ENCODE measurements at places on chromosomes 4 and X.

- peak; percentile 61 for DNase-seq
These were observed 1.8 kb downstream of the ABCD1 start for GRCh38 chrX:153726286-153727122.

- no peak for DNase-seq
These were observed 119.2 kb upstream of the GRID2 start for GRCh38 chr4:92184566-92184965.

DNA sequence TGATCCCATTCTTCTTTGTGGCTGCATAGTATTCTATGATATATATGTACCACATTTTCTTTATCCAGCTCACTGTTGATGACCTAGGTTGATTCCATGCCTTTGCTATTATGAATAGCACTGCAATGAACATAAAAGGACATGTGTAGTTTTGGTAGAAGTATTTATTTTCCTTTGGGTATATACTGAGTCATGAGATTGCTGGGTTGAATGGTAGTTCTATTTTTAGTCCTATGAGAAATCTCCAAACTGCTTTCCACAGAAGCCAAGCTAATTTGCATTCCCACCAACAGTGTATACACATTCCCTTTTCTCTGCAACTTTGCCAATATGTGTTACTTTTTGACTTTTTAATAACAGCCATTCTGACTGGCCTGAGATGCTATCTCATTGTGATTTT is 278.3 kb downstream of the PCDH18 start:
- no peak for DNase-seq

DNA sequence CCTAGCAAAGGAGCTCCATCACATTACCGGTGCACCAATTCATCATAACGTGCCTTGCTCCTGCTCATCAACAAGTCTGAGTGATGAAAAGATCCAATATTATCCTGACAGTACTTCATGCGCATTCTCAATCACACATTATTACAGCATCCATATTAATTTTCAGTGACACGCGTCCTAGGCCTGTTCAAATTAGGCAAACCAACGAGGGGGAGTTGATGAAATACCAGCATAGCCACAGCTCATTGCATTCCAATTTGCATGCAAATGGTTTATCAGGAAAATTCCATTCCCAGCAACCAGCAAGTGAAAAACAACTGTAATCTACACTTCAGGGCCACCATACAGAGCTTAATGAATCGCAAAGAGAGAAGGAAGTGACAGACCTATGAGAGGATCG is 236.9 kb downstream of the DCLK2 start:
- no peak for DNase-seq

- no peak for DNase-seq
These were observed 471.2 kb downstream of the GASK1B start for GRCh38 chr4:157701695-157701994.

DNA sequence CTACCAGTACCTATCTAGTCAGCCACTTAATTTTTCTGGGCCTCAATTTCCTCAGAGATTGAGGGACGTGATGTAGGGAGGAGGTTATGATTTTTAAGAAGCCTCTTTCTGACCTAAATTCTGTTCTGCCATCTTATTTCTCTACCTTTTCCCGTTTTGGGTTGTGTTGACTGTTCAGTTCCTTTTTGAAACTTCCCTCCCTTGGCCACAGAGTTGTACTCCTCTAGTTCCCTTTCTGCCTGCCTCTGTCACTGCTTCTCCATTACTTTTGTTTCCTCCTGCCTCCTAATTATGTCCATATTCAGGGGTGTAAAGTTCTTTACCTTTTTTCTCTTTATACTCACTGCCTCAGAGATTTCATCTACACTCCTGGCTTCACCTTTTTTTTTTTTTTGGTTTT is 25.4 kb downstream of the CLCN5 start:
- DNase-seq, result no peak

DNA sequence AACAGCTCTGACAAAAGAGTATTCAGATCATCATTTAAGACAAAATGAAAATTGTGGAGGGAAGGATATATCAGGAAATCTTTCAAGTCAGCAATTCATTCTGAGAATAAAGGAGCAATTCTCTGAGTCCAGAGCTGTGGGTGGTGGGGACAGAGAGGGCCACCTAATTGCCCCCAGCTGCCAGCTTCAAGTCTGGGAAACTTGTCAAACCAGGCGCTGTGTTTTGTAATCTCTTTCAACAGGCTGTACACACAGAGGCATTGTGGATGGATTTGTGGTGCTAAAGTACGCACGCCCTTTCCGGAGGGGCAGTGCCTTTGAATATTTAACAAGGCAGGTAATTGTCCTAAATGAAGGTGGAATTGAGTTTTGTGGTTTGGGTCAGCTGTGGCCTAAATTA is 591.1 kb upstream of the BOD1L1 start:
- DNase-seq, result no peak

DNA sequence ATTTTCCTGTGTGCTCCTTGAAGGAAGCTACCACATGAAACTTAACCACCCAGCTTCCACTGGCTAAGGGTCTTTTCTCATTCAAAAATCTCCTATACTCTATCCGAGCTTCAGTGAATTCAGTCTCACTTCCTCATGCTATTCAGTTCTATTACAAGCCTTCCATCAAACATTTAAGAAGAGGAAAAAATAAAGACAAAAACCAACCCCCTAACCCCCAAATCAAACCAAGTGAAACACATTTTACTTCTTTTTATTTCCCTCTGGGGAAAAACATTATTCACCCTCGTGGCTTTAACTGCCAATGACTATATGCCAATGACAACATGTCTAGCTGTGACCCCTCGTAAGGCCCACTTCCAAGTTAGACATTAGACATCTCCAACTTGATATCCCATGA is 16.2 kb upstream of the WDR19 start:
- DNase-seq, result no peak

DNA sequence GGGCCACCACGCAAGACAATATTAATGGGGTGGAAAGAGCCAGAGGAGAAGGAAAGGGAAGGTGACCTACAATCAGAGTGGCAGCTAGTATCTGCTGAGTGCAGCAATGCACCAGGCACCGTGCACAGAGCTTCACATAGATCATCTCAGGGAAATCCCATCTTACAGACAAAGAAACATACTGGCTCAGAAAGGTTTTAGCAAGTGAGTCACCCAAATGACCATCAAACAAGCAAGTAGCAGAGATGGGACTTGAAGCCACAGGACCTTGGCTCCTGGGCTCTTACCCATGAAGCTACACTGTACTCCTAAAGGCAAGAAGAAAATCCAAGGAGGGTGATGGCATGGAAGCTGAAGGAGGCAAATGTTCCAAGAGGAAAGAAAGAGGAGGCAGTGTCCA is 6.8 kb downstream of the ANXA5 start:
- no peak for DNase-seq

DNA sequence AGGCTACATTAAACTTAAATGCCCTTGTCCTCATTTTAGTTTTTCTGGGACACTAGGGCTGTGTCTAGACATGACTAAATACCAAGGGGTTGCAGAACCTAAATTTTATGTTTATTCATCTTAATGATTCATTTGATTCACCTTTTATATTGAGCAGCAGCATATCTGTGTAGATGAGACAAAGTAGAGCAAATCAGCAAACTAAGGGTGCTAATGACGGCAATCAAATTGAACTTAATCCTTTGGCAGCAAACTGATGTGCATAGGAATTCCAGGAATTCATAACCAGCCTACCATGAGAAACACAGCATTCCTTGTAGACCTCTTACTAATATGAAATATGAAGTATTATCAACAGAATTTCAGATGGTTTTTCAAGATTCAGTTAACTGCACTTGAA is 25.1 kb downstream of the EPHA5 start:
- DNase-seq, result no peak

DNA sequence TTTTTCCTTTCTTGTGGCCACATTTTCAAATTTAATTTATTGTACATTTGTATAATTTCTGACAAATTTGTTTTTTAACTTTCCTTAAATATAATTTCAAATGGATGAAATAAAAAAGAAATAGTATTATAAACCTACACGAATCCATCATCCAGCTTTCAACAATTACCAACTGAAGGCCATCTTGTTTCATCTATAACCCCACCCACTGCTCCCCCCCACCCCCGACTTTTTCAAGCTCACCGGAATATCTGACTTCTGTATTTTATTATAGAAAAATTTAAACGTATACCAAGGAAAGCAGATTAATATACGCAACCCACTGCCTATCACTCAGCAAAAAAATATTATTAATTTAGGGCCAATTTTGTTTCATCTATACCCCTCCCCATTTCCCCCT is 1.1 kb downstream of the MORF4L2 start:
- DNase-seq, result no peak

GRCh38 chr4:117334451-117335188 is 249.2 kb upstream of the TRAM1L1 start:
- DNase-seq, result no peak

DNA sequence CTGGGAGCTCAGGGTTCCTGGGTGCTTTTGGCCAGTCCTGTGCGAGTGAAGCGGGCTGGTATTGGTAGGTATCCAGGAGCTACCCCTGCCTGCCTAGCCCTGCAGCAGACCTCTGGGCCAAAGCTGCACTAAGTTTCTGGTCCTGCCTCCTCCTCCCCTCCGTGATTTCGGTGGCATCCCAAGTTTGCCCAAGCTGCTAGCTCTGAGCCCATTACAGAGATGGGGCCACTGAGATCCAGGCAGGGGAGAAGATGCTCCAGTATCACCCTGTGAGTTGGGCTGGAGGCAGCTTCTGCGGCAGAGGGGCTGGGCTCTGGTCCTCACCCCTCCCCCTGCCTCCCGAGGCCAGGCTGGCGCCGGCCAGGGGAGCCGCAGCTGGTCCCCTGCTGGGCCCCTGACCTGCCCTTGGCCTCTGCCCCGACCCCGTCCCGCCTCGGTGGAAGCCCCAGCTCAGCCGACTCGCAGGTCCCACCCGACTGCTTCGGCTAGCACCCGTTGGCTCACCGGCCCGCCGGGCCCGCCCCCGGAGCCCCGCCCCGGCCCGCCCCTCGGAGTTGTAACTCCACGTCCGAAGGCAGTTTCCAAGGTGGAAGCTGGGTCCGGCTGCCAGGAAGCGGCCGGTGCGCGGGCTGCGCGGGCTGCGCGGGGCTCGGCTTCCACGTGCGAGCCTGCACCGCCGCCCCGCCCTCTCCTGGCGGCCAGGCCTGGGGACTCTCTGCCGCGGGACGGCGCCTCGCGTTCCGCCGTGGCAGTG is at the start of gene DUSP9:
DUSP9 (plus strand) TSS at position 584 of the 754 bp plus-strand sequence. CDS start 751 bp downstream, outside the sequence.
- DNase-seq, result no peak

DNA sequence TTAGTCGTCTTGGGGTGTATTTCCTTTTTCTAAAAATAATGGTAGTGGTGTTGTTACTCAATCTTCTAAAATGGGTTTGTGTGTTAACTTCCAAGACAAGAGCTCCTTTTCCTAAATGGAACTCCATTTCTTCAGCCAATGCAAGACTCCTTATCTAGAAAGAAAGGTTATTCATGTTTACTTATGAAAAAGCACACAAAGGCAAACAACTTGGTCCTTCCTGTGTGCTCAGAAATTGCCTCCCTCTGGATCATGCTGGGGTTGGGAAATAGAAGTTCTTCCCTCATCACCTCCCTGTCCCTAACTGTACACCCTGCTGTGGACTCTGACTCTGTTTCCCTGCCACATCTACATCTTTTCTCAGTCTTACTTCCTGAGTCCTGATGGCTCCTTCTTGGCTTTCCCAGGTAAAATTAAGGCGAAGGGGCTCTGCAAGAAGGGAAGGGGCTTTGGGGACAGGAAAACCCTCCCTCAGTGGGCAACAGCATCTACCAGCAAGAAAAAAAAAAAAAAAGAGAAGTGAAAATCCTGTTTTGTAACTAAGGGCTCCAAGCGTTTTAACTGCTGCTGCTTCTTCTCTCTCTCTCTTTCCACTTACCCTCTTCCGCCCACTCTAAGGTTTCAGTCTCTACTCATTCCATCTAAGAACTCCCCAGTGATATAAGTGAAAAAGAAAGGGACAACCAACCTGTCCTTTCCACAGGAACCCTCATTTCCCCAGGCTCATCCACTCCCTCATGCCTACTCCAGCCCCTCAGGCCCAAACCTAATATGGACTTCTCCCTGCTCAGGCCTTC is 19.8 kb upstream of the TASL start:
- no peak for DNase-seq

DNA sequence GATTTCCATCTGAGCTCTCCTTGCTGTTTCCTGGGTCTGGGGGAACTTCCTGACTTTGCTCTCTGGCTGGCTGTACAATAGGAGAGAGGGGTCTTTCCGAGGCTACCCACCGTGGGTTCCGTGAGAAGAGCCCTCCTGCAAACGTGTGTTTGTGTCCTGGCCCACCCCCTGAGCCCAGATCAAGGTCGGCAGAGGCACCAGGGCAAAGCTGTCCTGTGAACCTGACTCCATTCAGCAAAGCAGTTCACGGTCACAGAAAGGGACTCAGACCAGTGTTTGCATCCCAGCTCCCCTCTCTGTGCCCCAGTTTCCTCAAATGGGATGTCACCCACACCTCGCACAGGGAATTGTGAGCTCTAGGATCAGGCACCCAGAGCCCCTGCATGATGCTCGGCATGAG is 97.3 kb upstream of the PSAPL1 start:
- DNase-seq, result no peak

GRCh38 chr4:96993560-96993959 is 1149.7 kb downstream of the STPG2 start:
- DNase-seq, result no peak

GRCh38 chr4:151105454-151106032 is 6.1 kb downstream of the RPS3A start:
- DNase-seq, result no peak

DNA sequence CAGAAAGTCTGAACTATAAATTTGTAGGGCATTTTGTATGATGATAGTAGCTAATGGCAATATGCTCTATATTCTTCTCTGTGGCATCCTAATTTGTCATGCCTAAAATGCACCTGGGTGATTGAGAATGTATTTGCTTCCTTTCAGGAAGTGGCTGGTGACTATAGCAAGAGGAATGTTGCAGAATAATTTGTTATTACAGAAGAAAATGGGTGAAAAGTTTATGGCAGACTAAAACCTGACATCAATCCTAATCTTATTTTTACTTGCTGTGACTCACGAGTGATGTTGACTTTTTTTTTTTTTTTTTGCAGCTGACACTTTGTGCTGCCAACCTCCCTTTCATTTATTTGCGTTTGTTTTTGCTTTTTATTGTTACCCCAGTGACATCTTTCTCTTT is 141.1 kb downstream of the MSL3 start:
- no peak for DNase-seq

- no peak for DNase-seq
These were observed 116.1 kb downstream of the REELD1 start for GRCh38 chr4:146330392-146330791.

DNA sequence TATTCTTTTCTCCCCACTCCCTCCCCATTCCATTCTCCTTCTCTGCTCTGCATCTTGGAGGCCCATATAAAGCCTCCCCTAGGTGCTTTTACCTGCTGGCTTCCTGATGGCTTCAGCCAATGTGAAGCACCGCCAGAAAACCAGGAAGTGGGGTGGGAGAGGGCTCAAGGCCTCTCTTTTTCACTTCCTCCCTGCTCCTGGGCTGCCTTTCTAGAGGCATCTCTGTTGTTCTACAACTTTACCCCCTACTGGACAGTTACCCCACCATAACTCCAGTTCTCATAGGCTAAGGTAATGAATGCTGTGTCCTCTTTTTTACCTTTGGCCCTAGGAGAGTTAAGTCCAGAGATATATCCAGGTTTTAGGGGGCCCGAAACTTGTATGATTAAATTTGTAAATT is 62.4 kb upstream of the PPARGC1A start:
- DNase-seq, result no peak

- peak; percentile 28 for DNase-seq
These were observed 50.4 kb downstream of the SPRY1 start for GRCh38 chr4:123446865-123447474.

GRCh38 chr4:8422327-8422726 is 18.2 kb downstream of the ACOX3 start:
- DNase-seq, result no peak

GRCh38 chr4:2837904-2838496 is 5.6 kb upstream of the ADD1 start:
- DNase-seq, result peak; percentile 81

Data from immature natural killer cell (primary cell).